ENCODE measurements at places on chromosomes 1 and 21.

DNA sequence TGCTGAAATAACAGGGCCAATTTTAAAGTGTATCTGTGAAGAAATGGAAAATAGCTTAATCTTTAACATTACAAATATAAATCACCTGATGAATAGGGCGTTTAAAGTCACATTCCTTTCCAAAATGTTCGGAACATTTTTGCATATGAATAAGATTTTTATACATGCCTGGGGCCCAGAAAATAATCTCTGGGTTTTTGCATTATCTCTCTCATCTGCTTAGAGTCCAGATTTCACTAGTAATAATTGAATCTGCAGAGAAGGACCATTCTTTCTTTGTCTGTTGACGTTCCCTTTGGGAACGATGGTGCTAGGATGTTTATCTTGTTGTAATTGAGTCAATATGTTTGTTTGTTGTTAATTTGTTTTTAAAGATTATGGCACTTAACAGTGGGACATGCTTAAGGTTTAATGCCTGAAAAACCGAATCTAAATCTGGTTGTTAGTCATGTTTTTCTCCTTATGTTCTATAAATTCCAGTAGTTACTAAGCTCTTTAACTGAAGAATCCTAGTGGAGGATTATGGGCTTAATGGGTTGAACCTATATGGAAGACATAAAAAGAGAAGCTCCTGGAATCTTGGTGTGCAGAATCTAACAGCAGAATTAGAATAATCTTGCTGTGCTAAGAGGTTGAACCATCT is 140.6 kb downstream of the VPS13D start:
- DNase-seq: no peak

- no peak for DNase-seq
Measured at GRCh38 chr1:41454406-41454805, 30.1 kb downstream of the EDN2 start.

DNA sequence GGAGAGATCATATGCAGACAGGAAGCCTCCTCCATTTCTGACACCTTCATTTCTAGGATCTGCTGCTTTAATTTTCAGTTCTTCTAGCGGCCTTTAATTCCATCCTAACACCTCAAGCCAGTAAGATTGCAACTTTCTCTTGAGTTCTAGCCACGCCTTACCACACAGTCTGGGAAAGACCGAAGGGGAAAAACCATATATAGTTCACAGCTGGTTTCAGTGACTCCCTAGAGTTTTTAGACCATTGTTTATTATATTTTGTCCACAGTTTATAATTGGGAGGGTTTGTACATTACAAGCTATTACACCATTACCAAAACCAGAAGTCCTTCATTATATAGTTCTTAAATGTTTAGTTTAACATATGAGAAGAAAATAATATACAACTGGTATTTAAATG is 37.5 kb downstream of the DPH5 start:
- no peak for DNase-seq

- no peak for DNase-seq
Measured at GRCh38 chr1:184950227-184950626, 24.1 kb downstream of the NIBAN1 start.

DNA sequence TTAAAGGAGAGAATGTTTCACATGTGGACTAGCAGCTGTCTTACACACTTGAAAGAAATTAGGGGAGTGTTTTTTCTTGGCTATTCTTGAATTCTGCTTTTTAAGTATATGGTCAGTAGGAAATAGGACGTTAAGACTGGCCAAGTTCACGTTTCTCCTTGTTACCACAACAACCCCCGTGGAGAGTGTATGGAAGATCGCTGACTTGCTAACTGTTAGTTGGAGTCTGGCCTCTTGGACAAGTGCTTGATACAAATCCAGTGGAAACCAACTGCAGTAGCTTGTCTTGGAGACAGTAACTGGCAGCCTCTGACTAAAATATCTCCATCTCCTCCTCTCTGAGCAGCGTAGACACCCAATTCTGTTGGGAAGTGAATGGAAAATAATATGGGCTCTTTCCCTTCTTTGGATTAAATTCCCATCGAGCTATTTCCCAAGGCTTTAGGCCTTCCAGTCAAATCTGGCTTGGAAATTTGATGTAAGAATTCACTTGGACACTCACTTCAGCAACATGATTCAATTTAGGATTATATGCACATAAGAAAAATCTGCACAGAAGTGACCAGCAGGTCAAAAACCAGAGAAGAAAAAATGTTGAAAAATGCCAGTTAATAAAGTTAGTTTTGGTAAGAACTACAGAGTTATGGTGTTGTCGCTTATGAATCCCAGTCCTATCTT is 3.6 kb upstream of the NFIA start:
- no peak for DNase-seq

DNA sequence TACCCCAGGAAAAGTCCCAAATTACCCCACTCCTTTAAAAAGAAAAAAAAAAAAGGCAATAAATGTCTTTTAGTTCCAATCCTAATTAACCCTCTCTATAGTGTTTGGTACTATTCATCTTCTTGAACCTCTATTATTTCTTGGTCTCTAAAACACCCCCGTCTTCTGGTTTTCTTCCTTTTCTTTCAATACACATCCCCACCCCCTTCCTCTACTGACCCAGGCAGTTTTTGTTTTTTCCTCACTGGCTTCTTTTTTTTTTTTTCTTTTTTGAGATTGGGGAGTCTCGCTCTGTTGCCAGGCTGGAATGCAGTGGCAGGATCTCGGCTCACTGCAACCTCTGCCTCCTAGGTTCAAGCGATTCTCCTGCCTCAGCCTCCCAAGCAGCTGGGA is 26.1 kb downstream of the EGLN1 start:
- no peak for DNase-seq

Data from fibroblast of skin of left quadriceps (primary cell).